ENCODE measurements at places on chromosomes 11 and 22.

- no peak for DNase-seq
These were observed 148.8 kb upstream of the ANO5 start for GRCh38 chr11:22044126-22044525.

DNA sequence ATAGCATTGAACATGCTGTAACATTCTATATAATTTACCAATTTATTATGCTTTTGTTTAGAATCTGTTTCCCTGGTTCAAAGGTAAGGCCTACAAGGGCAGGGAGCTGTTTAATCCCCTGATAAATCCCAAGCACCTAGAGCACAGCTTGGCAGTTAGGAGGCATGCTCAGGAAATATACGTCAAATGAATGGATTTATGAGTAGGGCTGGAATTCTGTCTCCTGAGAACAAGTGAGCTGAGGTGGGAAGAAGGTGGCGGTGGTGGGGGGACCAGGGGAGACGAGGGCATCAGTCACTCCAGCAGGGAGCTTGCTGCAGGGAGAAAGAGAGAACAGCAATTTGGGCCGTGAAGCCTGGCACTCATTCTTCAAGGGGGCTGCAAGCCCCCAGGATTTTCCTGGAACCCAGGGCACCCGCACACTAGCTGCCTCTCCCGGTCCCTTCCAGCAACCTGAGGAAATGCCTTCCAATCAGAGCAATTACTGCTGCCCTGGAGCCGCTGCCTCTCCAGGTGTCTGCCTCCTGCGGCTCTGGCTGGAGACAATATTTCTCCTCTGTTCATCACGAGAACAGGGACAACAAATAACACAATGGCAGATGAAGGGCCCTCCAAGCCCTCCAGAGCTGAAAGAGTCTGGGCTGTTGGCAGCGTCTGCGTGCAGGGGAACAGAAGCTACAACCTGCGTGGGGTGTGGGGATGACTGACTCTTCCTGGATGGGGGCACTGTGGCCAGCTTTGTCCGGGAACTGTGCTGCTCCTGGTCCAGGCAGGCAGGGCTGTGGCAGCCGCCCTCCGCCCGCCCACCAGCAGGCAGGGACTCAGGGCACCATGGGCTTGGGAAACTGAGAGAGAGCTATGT is 233.4 kb downstream of the ST3GAL4 start:
- DNase-seq, result no peak

GRCh38 chr11:12380565-12381325 is 3.4 kb downstream of the PARVA start:
- DNase-seq, result no peak

DNA sequence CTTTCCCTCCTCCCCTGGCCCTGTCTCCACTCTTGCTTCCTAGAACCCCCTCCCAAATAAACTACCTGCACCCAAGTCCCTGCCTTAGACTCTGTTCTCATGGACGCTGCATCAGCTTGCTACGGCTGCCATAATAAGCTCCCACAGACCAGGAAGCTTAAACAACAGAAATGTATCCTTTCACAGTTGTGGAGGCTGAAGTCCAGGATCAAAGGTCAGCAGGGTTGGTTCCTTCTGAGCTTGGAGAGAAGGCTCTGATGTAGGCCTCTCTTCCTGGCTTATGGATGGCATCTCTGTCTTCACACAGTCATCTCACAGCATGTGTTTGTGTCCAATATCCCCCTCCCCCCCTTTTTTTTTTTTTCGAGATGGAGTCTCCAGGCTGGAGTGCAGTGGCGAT is 23.4 kb downstream of the CBX7 start:
- DNase-seq, result no peak

DNA sequence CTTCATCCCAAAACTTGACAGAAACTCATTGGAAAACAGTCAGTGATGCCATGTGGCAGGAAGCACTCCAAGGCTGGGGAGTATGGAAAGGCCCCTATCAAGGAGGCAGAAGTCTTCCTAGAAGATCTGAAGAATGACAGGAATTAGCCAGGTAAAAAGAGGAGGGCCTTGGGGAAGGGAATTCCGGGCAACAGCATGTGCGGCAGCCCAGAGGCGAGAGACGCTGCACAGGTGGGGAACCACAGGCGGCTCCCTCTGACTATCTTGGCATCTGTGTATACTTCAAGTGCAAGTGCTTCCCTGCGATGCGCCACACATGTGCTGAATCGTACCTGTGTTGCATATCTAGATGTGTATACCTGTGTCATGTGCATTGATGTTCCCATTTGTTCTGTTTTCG is 12.7 kb downstream of the PDE2A start:
- DNase-seq, result no peak

- DNase-seq, result peak; percentile 71
These were observed 728 bp downstream of the DCUN1D5 start for GRCh38 chr11:103091064-103091800.

- DNase-seq, result no peak
These were observed 859 bp upstream of the ACCS start for GRCh38 chr11:44065161-44065661.

Measured in eye (tissue), 1 donor.